HTR-8/SVneo (cell line): ENCODE measurements at places on chromosomes 6 and 20.

GRCh38 chr6:81612136-81612535, 140.3 kb downstream of the TENT5A start:
- no peak for DNase-seq

- DNase-seq, result no peak
Observed at GRCh38 chr6:151805286-151805840, 2.1 kb upstream of the ESR1 start.

DNA sequence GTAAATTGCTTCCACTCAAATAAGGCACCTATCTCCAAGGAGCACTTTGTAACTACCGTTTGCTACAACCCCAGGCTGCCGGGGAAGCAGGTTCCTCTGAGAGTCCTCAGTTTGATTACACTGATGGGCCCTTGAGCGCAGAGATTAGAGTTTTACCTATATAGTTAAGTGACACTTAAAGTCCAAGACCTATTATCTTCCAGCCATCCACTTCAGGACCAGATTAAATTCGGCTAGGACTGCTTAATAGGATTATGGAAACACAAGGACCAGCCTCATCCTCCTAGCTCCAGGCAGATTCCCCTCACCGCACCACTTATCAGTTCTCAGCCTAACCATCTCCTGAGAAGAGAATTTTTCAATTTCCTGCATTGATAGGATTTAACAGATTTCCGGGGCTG, 64.7 kb upstream of the TIAM2 start:
- DNase-seq, result no peak

DNA sequence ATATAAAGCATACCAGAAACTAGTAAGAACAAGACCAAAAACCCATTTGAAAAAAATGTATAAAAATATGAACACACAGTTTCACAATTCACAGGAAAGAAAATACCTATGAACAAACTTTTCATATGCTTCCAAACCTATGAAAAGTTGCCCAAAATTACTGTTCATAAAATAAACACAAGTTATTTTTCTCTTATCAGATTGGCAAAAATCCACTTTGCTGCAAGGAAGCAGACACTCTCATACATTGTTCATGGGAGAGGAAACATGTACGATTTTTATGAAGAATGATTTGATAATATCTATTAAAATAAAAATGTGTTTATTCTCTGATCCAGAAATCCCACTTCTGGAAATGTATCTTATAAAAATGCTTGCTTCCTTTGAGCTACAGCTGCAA, 40.0 kb upstream of the OCSTAMP start:
- no peak for DNase-seq

DNA sequence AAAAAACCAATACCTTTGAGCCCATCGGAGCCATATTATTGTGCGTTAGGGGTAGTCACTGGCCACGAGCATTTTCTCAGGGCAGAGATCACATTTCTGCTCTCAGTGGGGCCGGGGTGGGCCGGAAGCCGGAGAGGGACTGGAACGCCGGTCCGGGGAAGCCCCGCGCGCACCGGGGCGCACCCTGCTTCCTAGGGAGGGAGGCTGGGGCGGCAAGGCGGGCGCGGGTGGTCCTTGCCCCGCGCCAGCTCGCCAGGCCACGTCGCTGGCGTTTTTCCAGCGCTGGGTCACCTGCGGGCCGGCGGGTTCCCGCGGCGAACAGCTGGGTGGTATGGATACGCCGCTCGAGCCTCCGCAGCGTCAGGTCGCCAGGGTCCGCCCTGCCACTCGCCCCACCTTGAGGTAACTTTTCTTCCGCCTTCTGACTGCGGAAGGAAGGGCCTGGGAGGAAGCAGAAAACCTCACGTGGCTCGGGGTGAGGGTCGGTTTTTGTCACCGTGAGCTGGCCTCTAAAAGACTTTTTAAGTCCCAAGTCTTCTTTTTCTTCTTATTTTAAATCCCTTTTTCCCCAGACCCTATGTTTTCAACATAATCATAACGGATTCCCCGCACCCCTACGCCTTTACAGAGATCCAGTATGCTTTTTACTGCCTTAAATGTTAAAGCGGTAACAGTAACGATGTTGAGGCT, 2.7 kb upstream of the EEF1A1 start:
- peak; percentile 51 for DNase-seq

DNA sequence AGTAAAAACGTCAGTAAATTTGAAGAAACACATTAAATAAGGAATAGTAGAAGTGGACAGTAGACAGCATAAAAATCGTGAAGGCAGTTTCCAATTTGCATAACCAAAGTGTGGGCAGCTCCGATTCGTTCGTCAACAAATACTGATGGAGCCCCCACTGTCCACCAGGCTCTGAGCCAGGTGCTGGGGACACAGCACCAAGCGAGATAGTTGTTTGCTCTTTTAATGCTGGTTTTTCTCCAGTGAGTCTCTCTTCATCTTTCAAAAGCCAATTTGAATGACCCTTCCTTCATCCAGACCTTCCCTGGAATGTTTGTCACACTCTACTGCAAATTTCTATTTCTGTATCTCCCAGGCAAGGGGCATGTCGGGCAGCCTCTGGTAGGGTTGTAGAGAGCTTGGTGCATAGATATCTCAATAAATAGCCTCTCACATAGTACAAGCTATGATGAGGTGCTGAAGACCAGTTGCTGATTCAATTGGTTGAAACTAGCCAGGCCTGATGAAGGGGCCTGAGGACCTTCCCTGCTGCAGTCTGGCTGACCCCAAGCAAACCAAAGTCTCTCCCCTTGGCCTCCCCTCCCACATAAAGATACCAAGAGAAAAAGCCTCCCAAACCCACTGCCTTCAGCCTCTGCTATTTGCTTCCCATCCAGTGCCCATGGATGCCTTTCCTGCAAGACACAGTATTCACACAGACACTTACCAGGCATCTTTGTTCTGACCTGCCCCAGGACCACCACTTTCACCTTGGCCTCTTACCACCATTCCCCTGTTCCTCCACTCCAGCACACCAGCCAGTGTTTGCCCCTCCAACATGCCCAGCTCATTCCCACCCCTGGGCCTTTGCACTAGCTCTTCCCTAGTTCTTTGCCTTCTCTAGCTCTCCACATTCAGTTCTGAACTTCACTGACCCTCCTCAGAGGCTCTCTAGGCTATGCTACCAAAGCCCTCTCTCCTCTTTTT, 125.2 kb downstream of the CEBPB start:
- no peak for DNase-seq

DNA sequence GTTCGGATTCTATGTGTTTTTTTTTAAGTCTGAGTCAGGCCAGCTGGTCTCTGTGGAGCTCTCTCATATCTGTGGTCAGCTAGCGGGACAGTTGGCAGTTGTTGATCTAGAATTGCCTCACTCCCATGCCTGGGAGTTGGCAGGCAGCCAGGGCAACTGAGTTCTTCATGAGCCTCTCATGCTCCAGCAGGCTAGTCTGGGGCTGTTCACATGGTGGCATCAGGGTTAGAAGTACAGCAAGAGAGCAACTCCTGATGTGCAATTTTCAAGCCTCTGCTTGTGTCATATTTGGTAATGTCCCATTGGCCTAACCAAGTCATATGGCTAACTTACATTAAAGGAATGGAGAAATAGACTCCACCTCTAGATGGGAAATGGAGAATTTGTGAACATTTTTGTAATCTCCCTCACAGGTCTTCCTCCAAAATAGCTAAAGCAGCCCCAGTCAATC, 6.7 kb upstream of the IFT52 start:
- peak; percentile 92 for DNase-seq

GRCh38 chr6:170344631-170345576, 38.3 kb downstream of the FAM120B start:
- peak; percentile 63 for DNase-seq

- no peak for DNase-seq
Observed at GRCh38 chr6:4923081-4923480, 80.8 kb downstream of the RPP40 start.

- no peak for DNase-seq
Observed at GRCh38 chr20:34600892-34601653, 42.6 kb downstream of the MAP1LC3A start.

GRCh38 chr6:29216528-29216927, 45.8 kb downstream of the OR2J2 start:
- DNase-seq, result no peak

DNA sequence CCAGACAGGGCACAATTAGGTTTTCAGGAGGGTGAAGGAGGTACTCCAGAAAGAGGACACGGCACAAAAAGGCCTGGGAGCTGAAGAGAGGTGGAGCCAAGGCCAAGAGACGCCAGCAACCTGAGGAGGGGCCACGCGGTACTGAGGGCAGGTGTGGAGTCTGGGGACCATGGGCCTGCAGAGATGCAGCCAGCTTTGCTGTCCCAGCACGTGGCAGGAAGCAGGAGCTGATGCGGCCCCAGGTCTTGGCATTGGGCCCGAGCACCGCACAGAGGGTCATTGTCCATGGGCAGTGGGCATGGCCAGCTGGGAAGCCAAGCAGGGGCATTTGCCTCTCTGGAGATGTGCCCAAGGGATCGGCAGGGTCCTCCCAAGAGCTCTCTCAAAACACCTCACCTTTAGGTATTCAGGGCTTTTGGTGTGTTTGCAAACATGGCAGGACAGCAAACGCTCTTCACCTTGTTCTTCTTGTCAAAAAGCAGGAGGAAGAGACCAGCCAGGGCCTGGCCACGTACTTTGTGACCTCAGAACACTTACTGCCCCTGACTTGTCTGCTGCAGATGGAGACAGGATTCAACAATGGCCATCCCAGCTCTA, 1.4 kb upstream of the BPIFB1 start:
- DNase-seq, result no peak

GRCh38 chr6:36755435-36756348, 58.1 kb downstream of the RAB44 start:
- DNase-seq, result no peak

DNA sequence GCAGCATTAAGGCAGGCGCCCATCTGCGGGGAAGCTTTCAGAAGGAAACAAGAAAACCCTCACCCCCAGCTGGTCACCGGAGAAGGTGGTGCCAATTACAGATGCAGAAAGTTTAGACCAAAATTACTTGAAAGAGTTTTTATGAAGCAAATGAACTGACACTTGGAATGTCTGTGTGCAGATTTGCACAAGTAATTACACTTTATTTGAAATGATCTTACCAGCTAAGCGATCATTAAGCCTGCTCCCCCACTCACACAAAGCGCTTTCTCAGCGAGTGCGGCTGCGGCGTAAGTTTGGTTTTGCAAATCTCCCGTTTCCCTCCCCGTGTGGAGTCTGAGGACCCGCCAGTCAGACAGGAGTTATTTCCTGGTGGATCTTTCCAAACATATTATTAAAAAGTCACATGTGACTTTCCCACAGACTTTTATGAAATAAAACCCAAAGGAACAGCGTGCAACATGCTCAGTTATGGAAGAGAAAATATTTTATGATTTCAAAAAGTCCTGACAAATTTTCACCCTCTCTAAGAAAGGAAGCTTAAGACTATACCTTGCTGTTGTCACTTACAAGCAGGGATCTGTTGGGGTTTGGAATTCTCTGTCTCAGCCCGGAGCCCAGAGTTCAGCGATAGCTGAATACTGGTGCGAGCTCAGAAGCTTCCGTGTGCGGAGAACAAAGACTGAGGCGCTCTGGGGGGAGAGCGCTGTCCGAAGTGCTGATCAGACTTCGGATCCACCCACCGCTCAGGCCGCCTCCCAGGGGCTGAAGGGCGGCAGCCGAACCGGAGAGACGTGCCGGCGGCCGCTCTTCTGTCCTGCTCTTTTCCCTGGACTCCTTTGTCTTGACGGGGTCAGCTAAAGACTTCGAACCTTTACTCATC, 2.7 kb upstream of the MYT1 start:
- no peak for DNase-seq

- DNase-seq, result no peak
Observed at GRCh38 chr20:38962928-38963401, 821 bp downstream of the DHX35 start.

GRCh38 chr6:96900873-96901272, 3.2 kb upstream of the NDUFAF4 start:
- no peak for DNase-seq

GRCh38 chr20:56857950-56858349, 228.8 kb downstream of the TFAP2C start:
- no peak for DNase-seq

DNA sequence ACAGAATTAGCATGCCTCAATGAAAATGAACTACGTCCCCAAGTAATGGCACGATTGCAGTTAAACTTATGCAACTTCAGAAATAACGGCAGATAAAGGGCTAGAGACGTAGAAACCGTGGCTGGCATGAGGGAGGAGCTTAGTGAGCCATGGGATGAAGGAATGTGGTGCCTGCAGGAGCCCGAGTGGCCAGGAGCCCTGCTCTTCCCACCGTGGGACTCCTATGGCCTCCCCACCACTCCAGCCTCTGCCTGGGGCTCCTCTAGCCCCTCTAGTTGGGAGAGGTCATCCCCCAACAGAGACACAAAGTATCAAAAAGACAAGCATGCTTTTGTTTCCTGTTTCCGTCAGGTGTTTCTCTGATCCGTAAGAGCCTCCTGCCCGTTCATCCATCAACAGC, 75.1 kb upstream of the BHLHE23 start:
- no peak for DNase-seq

GRCh38 chr6:35054106-35054742, 86.9 kb downstream of the TCP11 start:
- no peak for DNase-seq

DNA sequence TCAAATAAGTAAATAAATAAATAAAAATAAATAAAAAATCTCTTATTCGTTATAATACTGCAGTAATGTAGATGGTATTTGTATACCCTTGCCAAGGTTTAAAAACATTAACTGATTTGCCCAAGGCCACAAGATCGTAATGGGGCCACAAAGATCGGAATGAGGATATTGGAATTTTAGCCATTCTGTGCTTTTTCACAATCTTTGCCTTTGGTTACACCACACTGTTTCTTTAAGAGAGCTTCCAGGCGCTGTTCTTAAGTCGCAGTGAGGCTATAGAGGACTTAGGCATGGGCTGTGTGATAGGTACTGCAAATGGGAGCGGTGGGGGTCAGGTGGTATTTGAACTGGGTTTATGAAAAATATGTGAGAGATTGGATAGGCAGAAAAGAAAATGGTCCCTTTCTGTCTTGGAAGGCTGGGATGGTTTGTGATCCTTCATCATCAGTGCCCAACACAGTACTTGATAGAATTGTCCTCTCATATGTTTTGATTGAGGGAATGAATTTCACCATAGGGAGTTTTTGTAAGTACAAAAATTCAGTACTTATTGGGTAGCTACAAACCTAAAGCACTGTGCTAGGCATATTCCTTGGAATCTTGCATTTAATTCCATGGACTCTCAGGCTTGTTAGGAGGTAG, 1.4 kb downstream of the NUS1 start:
- DNase-seq, result no peak
